ENCODE measurements at places on chromosomes 6 and 20. TPM values are rescaled to one million over a fixed set of nuclear protein-coding genes. Genes with fewer than 3 reads are reported as not detected.
A peak's percentile ranks its signal among the peaks of the same experiment; 100 is the strongest.

DNA sequence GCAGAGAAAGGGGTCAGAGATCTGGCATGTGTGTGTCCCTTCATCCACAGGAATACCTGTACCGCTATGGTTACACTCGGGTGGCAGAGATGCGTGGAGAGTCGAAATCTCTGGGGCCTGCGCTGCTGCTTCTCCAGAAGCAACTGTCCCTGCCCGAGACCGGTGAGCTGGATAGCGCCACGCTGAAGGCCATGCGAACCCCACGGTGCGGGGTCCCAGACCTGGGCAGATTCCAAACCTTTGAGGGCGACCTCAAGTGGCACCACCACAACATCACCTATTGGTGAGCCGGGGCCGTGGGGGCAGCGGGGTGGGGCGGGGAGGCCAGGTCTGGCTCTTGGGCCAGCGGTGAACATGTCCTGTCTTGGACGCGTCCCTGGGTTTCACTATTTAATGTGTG lies 1.1 kb downstream of the MMP9 start:
- H3K4me1 ChIP-seq: no peaks in the 10 kb centered on the region
- no peaks in the 10 kb centered on the region for H3K36me3 ChIP-seq
- H3K4me3 ChIP-seq: no peak overlapping the region
- no peak for DNase-seq

DNA sequence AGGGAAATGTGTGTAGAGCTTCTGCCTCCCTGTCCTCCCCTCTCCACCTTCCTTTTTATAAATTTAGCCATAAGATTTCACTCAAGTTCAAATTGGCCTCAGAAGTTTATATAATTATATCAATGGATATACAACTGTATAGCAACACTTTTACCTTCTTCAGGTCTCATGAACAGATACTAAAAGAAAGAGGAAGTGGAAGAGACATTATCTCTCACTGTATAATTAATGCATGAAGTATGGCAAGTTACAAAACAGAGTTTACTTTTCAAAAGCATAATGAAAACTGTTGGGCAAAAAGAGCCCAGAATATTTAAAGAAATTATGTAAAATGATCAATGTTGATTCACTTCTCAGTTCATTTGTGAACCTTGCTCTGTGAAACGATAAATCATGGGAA lies 99.7 kb downstream of the PDE7B start:
- no peak overlapping the region for H3K4me3 ChIP-seq
- H3K27me3 ChIP-seq: no peaks in the 10 kb centered on the region
- H3K36me3 ChIP-seq: no peaks in the 10 kb centered on the region

DNA sequence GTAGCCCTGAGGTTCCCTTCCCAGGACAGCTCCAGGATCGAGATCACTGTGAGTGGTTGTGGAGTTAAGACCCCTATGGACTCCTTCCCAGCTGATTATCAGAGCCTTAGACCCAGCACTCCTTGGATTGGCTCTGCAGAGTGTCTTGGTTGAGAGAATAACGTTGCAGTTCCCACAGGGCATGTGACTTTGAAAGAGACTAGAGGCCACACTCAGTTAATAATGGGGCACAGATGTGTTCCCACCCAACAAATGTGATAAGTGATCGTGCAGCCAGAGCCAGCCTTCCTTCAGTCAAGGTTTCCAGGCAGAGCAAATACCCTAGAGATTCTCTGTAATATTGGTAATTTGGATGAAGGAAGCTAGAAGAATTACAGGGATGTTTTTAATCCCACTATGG lies 5.2 kb upstream of the BTN2A2 start:
- no peak for DNase-seq
- H3K27ac ChIP-seq: no peak overlapping the region
- no peak overlapping the region for H3K4me3 ChIP-seq
- no peaks in the 10 kb centered on the region for H3K4me1 ChIP-seq
- peaks cover 23% of the 10 kb centered on the region for H3K36me3 ChIP-seq
- H3K27me3 ChIP-seq: no peaks in the 10 kb centered on the region

GRCh38 chr6:139508023-139508422 lies 133.6 kb upstream of the CITED2 start:
- no peaks in the 10 kb centered on the region for H3K27me3 ChIP-seq
- no peaks in the 10 kb centered on the region for H3K4me1 ChIP-seq
- no peak overlapping the region for H3K27ac ChIP-seq
- H3K36me3 ChIP-seq: no peaks in the 10 kb centered on the region

- no peaks in the 10 kb centered on the region for H3K27me3 ChIP-seq
- H3K27ac ChIP-seq: no peak overlapping the region
- no peak for DNase-seq
- no peak overlapping the region for H3K4me3 ChIP-seq
- H3K36me3 ChIP-seq: no peaks in the 10 kb centered on the region
Measured at GRCh38 chr6:57226221-57226620, 4.1 kb upstream of the RAB23 start.

GRCh38 chr6:129996387-129996786 lies 22.0 kb upstream of the L3MBTL3 start:
- no peaks in the 10 kb centered on the region for H3K27me3 ChIP-seq
- H3K27ac ChIP-seq: no peak overlapping the region
- H3K4me1 ChIP-seq: no peaks in the 10 kb centered on the region
- no peaks in the 10 kb centered on the region for H3K36me3 ChIP-seq
- DNase-seq: no peak

DNA sequence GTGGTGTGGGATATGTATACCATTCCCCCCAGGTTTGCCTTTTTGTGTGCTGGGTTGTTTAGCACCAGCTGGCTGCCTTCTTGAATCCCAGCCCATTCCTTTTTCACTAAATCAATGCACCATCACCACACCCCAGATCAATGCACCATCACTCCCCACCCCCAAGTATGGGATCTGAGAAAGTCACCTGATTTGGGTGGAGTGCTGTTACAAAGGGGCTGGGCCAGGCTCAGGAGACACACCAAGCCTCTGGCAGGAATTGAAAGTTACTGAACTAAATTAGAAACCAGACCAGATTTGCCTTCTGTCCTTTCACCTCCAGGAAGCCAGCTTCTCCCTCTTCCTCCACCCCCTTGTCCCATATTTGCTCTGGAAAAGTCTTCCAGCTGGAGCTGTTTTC lies 19.6 kb upstream of the PKHD1 start:
- no peaks in the 10 kb centered on the region for H3K27me3 ChIP-seq
- H3K36me3 ChIP-seq: no peaks in the 10 kb centered on the region
- no peak for DNase-seq
- H3K4me1 ChIP-seq: peaks cover 8% of the 10 kb centered on the region
- H3K27ac ChIP-seq: no peak overlapping the region

GRCh38 chr6:137816133-137816579 lies 50.9 kb upstream of the TNFAIP3 start:
- H3K4me1 ChIP-seq: peaks cover 5% of the 10 kb centered on the region
- H3K27me3 ChIP-seq: no peaks in the 10 kb centered on the region
- H3K27ac ChIP-seq: no peak overlapping the region
- H3K36me3 ChIP-seq: no peaks in the 10 kb centered on the region
- no peak overlapping the region for H3K4me3 ChIP-seq

- H3K4me3 ChIP-seq: no peak overlapping the region
- DNase-seq: no peak
Measured at GRCh38 chr20:1656844-1657243, 735 bp downstream of the SIRPG start.

GRCh38 chr6:46367354-46368168 lies 123.7 kb downstream of the RCAN2 start:
- H3K4me1 ChIP-seq: no peaks in the 10 kb centered on the region
- H3K27ac ChIP-seq: no peak overlapping the region
- H3K36me3 ChIP-seq: no peaks in the 10 kb centered on the region
- no peaks in the 10 kb centered on the region for H3K27me3 ChIP-seq

- DNase-seq: peak; percentile 30
- no peaks in the 10 kb centered on the region for H3K27me3 ChIP-seq
- H3K27ac ChIP-seq: no peak overlapping the region
- peaks cover 3% of the 10 kb centered on the region for H3K36me3 ChIP-seq
- no peak overlapping the region for H3K4me3 ChIP-seq
Measured at GRCh38 chr6:2196079-2196679, 49.2 kb downstream of the GMDS start.

DNA sequence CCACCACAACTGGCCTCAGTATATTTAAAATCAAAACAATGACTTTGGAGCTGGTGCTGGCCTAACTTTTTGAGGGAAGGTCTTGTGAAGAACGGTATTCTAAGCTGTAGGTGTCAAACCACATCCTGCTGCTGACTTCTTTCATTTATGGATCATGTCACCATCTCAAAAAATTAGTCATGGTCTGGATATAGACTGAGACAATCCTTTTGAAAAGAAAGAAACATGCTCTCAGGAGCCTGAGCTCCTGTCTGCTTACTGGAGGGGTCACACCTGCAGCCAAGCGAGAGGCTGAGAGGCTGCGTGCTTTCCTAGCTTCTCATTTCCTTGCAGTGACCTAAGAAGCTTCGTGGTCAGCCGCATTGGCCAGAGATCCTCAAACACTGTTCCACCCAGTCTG lies 55.2 kb downstream of the TIAM2 start:
- no peaks in the 10 kb centered on the region for H3K4me1 ChIP-seq
- no peaks in the 10 kb centered on the region for H3K27me3 ChIP-seq
- no peak for DNase-seq
- no peak overlapping the region for H3K4me3 ChIP-seq
- H3K36me3 ChIP-seq: no peaks in the 10 kb centered on the region

- no peak for DNase-seq
- H3K4me3 ChIP-seq: no peak overlapping the region
- no peak overlapping the region for H3K27ac ChIP-seq
- H3K4me1 ChIP-seq: no peaks in the 10 kb centered on the region
- no peaks in the 10 kb centered on the region for H3K27me3 ChIP-seq
Measured at GRCh38 chr6:130773860-130774259, 53.3 kb upstream of the SMLR1 start.

DNA sequence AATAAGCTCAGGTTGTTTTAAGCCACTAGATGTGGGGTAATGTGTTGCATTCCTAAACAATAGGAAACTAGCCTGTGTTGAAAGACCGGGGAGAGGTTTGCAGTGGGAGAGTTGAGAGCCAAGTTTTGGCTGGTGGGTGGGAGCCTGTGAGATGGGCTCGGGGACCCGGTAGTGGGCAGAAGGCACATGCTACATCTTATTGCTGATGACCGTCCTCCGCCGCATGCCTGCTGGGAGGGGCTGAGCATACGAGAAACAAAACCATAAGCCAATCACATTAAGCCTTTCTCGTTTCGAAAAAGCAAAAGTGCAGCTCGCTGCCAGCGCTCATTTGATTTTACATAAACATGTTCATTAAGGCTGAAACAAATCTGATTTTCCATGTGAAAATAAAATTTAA lies 57.4 kb upstream of the MPC1 start:
- no peak for DNase-seq
- H3K4me3 ChIP-seq: no peak overlapping the region
- no peaks in the 10 kb centered on the region for H3K36me3 ChIP-seq
- H3K4me1 ChIP-seq: no peaks in the 10 kb centered on the region
- no peaks in the 10 kb centered on the region for H3K27me3 ChIP-seq

DNA sequence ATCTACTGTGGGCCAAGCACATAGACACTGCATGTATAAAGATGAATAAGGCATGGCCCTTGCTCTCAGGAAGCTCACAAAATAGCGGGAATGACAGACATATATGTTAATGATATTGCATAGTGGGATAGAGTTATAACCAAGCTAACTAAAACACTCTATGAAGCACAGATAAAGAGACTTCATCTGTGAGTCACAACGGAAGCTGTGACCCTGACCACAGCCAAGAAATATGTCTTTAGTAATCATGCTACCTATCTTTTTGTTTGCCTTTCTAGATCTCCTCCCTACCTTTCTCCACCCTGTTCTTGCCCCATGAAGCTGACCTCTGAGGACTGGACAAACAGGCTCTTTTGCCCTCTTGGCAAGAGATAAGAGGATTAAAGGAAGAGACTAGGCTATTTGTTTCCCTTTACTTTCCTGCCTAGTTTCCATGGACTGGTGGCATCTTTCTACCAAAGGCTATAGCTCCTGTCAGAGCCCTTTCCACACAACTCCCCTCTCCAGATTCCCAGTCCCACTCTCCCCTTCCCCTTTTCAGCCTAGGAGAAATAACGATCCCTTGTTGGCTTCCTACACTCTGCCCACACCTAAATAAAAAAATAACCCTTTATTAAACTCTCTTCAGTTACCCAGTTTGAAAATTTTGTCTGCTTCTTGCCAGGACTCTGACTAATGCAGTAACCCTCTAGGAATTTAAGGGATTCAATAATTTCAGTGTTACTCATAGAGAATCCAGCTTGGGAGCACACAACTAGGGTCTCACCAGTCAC lies 504.9 kb upstream of the MARCKS start:
- H3K4me1 ChIP-seq: peaks cover 39% of the 10 kb centered on the region
- H3K36me3 ChIP-seq: no peaks in the 10 kb centered on the region
- H3K27ac ChIP-seq: peak overlapping the region; percentile 68
- H3K4me3 ChIP-seq: no peak overlapping the region
- peak; percentile 64 for DNase-seq
- no peaks in the 10 kb centered on the region for H3K27me3 ChIP-seq

DNA sequence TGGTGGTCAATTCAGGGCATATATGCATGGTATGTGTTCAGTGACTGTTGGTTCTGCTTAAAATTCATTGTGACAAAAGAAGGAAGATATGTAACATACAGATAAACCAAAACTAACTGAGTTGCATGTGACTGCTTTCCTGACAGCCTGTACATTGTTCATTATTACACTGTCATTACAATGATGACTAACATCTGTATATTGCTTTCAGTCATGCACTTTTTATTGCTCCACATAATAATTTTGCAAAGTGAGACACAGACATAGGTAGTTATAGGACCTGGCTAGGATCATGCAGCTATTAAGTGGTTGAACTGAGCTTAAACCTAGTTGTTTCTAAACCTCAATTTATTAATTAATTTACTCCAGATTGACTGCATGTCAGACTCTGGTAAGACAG lies 703.2 kb downstream of the HDGFL1 start:
- no peaks in the 10 kb centered on the region for H3K36me3 ChIP-seq
- H3K27ac ChIP-seq: peak overlapping the region; percentile 35
- H3K4me1 ChIP-seq: no peaks in the 10 kb centered on the region
- H3K4me3 ChIP-seq: no peak overlapping the region
- H3K27me3 ChIP-seq: no peaks in the 10 kb centered on the region

DNA sequence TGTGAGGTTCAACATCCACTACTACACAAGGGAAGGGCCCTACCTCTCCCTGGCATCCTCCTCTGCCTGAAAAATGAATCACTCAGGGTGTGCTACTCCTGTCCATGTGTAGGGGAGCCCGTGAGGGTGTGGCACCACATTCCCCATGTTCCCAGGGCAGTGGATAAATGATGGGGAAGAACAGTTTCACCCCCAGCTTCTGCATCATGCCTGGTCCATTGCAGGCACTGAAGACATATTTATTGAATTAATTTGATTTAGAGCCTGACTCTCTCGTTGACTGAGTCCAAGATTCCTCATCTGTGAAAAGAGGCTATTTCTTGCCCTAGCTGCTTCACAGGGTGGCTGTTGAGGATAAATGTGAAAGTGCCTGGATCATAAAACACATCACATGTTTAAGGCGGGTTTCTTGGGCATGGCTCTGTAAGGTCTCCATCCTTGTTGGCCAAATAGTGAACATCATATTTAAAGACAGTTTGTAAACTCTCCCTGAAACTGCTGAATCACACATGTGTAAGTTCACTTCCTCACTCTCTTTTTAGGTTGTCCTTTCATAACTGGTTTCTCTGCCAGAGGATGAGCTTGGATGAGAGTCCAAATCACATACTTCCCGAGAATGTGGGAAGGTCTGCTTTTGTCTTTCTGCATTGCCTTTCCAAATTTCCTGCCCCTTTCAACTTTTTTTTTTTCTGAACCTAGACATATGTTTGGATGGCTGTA lies 79.7 kb upstream of the FYN start:
- H3K4me1 ChIP-seq: no peaks in the 10 kb centered on the region
- H3K36me3 ChIP-seq: no peaks in the 10 kb centered on the region
- H3K27me3 ChIP-seq: peaks cover 29% of the 10 kb centered on the region

SCRT2 gene
- polyA plus RNA-seq: 0.01 TPM

BPI gene
- 0.21 TPM for polyA plus RNA-seq

C20orf144 gene
- polyA plus RNA-seq: 0.34 TPM

SRF gene
- 30.1 TPM for polyA plus RNA-seq

TMEM74B gene
- 58.5 TPM for polyA plus RNA-seq

PPP1R3G gene
- polyA plus RNA-seq: 2.4 TPM

Data from large intestine (tissue), 12 donors.